ENCODE measurements at places on chromosomes 6 and 20. TPM values are rescaled to one million over a fixed set of nuclear protein-coding genes. Genes with fewer than 3 reads are reported as not detected.

Gene LY6G5C
- total RNA-seq = not detected

Gene GABRR2
- not detected for total RNA-seq

Gene NKAIN2
- total RNA-seq = 0.45 TPM

Gene CTAGE9
- not detected for total RNA-seq

Gene HLA-DQB2
- total RNA-seq = not detected

Gene FUT9
- 6.3 TPM for total RNA-seq

Gene MEI4
- 1.0 TPM for total RNA-seq

Gene HNF4A
- total RNA-seq = 1.6 TPM

Gene TP53TG5
- not detected for total RNA-seq

Gene FABP7
- total RNA-seq = 58.2 TPM

All from neural progenitor cell (in vitro differentiated cells).